ENCODE measurements at places on chromosomes 13 and 19. TPM values are rescaled to one million over a fixed set of nuclear protein-coding genes. Genes with fewer than 3 reads are reported as not detected.

DNA sequence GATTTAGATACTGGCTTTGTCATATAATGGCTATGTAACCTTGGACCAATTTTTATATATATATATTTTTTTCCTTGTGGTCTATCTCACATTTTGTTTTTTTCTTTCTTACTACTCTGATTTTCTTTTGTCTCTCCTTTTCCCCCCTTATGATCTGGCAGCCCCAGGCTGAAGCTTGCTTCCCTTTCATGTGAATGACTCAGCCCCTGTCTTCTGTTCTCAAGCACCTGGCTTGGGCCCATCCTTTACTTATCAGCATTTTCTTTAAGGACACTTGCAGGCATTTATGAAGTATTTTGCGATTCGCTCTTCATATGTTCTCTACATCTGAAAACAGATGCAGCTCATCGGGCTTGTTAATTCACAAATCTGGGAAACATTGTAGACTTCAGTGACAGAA, 163.6 kb downstream of the SPRY2 start:
- no peak for DNase-seq

- DNase-seq: no peak
Measured at GRCh38 chr19:56356944-56357343, 36.4 kb downstream of the ZNF582 start.

DNA sequence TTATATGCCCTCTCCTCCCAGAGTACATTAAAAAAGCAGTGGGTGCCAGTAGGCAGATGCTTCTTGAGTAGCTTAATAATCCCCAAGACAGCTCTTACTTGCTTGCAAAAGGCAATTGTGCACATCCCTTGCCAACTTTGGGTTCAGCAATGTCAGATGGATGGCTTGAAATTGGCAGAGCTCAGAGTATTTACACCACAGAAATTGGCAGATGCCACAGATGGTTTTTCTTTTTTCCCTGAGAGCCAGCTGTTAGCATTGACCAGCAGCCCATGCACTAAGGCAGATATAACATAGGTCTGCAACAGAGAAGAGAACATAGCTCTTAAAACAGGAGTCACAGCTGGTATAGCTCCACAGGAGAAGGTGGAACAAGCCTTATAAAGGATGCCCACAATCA, 18.4 kb upstream of the RNASEH2B start:
- DNase-seq: no peak

- peak; percentile 30 for DNase-seq
Measured at GRCh38 chr13:90562443-90562842, 785.0 kb upstream of the MIR17HG start.

The IGFL3 gene
- not detected for total RNA-seq

The VAV1 gene
- not detected for total RNA-seq
